ENCODE measurements at places on chromosomes 7 and 10. TPM values are rescaled to one million over a fixed set of nuclear protein-coding genes. Genes with fewer than 3 reads are reported as not detected.

Gene TRPV5
- not detected for total RNA-seq

Gene DHX32
- 19.1 TPM for total RNA-seq

Gene CFTR
- total RNA-seq, result not detected

Gene CHAT
- not detected for total RNA-seq

Gene GIMAP4
- 403 TPM for total RNA-seq

Measured in naive thymus-derived CD8-positive, alpha-beta T cell (primary cell).